ENCODE measurements at places on chromosomes 2 and 18.

DNA sequence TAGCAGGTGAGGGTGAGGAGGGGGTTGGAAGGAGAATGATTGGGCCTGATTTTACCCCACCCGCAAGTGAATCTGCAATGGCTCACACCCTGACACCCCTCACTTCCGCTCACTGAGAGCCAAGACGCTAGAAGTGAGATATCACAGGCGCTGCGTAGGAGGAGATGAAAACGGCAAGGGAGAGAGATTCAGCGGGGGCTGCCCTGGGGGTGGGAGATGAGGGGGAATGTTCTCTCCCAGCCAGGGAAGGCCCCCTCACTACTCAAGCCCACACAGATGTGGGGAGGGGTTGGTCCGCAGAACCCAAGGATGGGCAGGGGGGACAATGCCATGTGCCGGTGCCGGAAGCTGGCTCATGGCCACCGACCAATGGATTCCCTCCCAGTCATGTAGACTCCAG, 32.9 kb downstream of the LOXHD1 start:
- DNase-seq = no peak

GRCh38 chr18:51163543-51163942, 33.9 kb downstream of the MEX3C start:
- DNase-seq = no peak

GRCh38 chr2:215293879-215294278, 18.0 kb upstream of the ATIC start:
- DNase-seq = no peak

DNA sequence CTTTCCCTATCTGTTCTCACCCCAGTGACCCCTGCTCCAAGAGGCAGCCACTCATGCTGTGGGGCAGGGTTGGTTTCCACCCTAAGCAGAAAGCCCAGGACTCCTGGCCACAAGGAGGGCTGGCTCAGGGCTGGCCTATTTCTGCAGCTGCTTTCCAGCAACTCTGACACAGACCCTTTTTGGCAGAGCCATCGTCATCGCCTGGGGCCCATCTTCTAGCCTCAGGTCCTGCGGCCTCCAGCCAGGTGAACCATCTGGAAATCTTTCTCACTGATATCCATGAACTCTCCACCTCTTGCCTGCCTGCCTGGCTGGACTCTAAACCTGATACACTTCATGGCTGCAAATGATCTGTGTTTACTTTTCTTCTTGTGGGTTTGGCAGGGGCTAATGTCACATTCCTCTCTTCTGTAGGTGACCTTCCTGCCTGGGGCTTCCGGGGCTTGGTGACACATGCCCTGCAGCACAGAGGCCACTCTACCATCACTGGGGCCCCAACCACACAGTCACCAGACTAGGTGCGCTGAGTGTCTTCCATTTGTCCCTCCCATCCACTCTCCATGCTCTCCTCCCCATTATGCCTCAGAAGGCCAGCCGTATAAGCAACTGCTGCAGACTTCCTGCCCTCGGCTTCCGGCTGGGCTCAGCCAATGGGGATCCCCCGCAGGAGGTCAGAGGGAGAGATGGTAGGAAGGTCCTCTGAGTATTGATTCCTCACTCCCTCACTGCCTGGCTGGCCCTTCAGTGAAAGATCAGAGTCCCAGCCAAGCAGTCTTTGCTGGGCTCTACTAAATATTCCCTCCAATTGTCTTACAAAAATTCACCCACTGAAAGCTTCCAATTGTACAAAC, 9.7 kb upstream of the COPS8 start:
- DNase-seq = no peak

DNA sequence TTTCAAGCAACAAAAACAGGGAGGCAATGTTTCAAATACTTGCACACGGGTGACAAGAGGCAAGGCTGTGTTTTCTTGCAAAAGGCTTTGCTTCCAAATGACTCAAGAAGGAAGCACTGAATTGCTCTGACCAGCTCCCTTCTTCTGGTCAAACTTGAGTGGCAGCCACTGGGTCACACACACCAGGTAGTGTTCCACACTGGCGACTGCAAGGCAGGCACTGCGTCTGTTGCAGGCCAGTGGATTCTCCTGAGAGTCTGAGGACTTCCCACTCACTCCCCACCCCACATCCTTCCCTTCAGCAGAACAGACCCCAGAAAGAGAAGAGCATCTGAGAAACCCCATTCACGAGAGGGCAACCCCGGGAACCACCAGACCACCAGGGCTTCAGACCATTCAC, 19.8 kb downstream of the PARD6G start:
- DNase-seq = no peak

DNA sequence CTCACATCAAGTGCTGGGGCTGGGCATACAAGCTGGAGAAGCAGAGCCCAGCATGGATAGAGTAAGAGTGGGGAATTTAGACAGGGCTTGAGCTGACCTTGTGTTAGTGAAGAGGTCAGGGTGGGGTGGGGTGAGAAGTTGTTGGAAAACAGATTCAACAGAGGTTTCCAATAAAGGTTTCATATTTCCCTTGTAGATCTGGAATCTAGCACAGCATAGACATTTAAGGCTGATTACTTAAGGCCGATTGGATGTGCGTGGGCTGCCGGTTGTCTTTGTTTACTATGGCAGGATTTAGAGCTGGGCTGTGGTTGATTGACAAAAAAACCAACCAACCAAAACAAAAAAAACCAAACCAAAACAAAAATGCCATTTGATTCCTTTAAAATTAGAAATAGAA, 114.9 kb upstream of the SEC11C start:
- DNase-seq = no peak

DNA sequence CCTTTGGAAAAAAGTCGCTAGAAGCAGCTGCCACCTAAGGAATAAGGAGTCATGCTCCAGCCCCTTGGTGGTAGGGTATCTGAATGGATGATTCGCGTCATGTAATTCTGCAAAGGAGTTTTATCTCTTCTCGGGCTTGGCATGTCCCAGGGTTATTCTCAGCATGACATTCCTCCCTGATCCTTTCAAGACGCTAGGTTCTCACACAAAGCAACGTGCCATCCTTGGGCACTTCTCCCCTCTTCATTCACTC, 355.6 kb downstream of the MYCN start:
- no peak for DNase-seq

DNA sequence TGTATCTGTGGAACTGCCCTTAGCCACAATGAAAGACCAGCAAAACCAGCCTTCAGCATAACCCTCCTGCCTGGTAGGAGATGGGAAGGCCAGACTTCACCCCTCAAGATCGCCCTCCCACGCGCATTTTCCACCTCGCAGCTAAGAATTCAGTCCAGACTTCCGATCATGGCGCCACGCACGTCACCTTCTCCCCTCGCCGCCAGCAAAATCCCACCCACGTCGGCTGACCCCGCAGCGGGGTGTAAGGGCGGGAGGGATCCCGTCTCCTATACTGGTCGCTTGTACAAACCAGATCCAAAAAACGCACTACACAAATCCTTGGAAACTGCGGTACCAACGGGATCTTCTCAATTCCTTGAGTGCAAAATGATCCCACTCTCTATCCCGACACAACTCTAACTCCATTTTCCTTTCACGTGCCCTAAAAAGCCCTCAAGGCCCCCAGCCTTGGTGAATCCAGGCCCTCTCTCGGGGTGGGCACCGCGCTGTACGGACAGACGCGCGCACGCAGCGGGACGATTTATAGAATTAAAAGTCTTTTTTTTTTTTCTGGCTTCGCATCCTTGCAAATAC, 1.0 kb upstream of the BMPR2 start:
- DNase-seq = peak; percentile 74

DNA sequence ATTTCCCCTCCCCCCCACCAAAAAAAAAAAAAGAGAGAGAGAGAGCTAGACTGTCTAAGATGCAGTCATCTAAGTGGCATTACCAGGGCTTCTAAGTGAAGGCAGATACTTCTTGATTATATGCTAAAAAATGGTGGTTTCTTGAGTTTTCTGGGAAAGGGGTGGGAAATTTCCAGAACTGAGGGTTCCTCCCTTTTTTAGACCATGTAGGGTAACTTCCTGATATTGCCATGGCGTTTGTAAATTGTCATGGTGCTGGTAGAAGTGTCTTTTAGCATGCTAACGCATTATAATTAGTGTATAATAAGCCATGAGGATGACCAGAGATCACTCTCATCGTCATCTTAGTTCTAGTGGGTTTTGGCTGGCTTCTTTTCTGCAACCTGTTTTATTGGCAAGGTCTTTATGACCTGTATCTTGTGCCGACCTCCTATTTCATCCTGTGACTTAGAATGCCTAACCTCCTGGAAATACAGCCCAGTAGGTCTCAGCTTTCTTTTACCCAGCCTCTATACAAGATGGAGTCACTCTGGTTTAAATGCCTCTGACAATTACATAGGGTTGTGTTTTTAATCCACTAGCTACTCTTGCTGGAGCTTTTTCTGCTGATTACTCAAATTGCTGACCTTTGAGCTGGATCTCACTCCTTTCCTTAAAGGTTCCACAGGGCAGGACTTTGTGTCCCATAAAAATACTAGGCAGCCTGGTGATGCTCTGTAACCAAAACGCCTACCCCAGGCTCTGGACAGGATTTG, 30.4 kb upstream of the PROKR1 start:
- no peak for DNase-seq

- DNase-seq = no peak
Measured at GRCh38 chr18:9337873-9338272, 3.3 kb downstream of the TWSG1 start.

DNA sequence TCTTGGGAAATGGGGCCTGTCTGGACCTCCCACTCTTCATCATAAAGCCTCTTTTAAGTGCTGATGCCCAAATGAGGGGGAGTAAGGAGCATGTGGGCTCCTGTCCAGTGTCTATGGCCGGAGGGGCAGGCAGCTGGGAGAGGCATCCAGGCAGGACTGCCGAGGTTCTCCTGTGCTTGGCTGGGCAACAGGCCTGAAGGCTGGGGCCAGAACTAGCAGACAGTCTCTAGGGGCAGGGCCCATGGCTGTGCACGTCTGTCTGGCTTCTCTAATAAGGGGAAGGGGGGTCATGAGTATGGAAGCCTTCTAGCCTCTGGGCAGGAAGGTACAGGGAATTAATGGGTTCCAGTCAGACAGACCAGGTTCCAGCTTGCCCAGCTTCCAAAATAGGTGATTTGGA, 128.6 kb downstream of the SMAD2 start:
- DNase-seq = no peak

DNA sequence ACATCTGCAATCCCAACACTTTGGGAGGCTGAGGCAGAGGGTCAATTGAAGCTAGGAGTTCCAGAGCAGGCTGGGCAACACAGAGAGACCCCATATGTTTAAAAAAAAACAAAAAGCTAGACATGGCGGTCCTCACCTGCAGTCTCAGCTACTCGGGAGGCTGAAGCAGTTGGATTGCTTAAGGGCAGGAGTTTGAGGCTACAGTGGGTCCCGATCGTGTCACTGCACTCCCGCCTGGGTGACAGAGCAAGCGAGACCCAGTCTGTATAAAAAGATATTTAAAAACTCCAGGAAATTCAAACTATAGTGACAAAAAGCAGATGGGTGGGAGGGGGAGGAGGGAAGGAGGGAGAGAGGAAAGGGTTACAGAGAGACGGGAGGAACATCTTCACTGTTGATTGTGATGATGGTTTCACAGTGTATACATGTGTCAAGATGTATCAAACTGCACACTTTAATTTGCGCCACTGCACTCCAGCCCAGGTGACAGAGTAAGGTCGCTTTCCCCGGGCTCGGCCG, 942 bp upstream of the ZNF236 start:
- DNase-seq = no peak

DNA sequence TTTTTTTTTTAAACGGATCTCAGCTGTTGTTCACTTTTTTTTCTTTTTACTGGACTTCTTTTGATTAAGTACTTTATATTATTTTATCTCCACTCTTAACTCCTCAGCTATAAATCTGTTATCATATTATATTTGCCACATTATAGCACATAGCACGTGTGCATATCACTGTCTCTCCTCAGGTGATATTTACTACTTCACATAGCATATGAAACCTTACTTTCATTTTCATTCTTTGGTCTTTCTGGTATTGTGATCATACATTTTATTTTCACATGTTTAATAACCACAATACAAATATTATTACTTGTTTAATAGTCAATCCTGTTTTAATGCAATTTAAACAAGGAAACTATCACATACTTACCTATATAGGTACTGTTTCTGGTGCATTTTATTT, 993.1 kb upstream of the TMEFF2 start:
- DNase-seq = no peak

DNA sequence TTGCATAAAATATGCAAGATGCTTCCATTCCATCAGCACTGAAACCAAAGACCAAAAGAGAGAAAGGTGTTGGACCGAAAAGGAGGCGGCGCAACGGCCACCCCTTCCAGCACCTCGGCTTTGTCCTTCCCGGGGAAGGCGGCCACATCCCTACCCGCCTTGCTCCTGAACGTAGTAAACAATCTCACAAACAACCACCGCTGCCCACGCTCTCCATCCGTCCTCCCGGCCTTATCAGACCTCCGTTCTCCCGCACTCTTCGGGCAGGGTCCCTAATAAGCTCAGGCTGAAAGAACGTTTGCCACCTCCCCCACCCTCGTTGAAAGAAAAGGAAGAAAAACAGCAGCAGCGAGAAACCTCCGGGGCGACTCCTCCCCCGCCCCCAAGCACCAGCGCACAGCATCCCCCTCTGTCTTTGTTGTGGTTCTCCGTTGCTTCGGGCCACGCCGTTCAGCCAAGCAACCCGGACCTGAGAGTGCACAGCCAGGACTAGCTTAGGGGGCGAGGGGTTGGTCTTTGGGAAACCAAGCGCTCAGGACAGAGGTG, 4.4 kb downstream of the EVX2 start:
- DNase-seq = no peak

DNA sequence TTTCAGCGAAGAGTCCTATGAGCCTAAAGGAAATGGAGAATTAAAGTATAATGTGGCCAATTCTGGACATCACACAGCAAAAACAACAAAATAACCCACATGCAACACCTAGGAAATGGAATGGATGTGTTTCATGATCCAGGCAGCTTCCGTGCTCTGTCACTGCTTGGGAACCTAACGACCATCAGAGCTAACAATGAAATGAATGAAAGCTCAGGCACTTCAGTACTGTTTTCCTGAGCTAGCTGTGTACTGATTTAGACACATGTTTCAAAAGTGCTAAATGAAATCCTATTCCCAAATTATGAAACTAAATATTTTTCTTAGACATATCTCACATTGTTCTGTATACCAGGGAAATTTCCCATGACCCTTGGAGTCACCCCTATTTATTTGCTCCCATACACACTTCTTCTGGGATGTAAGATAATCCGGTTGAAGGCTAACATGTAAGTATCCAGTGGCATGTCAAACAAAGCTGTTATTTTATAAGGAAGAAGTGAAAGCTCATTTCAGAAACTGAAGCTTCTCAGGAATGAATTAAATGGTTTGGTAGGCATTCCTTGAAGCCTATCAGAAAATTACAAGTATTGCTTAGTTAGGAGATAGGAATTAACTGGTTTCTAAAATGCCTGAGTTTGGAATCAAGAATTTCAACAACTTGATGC, 108.5 kb upstream of the RND3 start:
- no peak for DNase-seq

DNA sequence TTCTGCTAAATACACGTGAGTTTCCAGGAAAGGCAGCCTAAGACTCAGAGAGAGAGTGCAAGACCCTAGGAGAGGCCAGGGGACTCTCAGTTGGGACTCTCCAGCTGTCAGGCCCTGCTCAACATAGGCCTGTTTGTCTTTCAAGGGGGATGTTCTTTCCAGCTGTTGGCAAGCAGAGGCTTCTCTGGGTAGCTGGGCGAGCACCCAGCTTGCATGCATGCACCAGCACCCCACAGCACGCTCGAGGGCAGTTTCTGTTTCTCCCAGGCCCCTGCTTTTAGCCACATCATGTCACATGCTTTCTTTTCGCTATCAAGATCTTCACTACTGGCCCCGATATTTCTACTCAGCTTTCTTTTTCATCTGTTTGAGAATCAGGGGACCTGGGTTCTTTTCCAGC, 479.3 kb upstream of the HS6ST1 start:
- no peak for DNase-seq

Data from HT-29 (cell line).